ENCODE measurements at places on chromosomes 4 and X.

DNA sequence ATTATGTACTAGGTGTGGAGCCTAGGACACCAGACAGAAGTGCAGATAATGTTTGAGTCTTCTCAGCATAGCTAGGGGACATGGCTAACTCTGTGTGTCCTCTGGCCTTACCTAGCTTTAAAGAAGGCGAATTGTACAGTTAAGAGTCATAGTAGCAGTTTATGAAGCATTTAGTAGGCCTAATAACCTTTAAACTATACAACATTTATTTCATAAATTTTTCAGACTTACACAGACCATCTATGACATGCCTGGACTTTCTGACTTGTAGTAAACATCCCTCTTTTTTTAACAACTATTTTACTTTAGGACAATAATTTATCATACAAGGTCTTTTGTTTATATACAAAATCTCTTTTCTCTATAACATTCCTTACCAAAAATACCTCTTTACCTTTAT is 37.4 kb downstream of the ETNPPL start:
- peak; percentile 17 for DNase-seq

DNA sequence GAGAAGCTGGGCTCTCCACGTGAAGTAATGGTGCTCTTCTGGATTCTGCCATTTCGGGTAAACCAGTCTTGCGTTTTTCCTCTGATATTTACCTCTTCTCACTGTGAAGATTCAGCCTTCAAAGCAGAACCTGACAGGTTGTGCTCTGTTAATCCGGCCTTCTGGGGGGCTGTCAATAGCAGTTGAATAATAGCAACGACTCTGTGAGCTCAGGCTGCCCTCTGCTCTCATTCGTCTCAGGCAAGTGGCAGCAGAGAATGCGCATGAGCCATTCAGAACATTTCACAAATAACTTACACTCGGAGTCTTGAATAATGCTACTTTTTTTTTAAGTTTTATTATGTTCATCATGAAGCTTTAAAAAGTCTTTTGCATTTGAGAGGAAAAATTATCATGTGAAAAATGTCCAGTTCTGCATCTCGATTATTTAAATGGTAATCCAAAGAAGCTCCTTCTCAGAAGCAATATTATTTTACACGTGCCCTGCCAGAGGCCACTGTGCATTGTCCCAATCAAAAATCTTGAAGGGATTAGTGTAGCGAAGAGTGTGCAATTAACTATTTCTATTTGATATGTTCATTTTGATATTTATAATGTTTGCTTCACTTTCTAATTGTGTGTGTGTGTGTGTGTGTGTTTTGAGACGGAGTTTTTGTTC is 354.2 kb upstream of the FAT1 start:
- peak; percentile 33 for DNase-seq

DNA sequence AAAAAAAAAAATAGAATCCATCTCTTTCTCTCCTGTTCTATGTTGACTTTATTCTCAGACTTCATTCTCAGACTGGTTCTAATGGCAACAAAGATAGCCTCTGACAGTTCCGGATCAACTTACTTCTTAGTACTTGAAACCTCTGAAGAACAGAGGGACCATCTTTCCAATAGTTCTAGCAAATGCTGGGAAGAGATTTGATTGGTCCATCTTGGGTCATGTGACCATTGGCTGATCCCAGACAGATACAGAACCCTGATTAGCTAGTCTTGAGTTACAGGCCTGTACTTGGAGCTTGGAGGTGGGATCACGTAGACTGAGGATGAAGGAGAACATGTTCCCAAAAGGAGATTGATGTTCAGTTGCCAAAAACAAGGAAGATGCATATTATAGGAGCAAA is 66.9 kb upstream of the STIM2 start:
- DNase-seq, result no peak

DNA sequence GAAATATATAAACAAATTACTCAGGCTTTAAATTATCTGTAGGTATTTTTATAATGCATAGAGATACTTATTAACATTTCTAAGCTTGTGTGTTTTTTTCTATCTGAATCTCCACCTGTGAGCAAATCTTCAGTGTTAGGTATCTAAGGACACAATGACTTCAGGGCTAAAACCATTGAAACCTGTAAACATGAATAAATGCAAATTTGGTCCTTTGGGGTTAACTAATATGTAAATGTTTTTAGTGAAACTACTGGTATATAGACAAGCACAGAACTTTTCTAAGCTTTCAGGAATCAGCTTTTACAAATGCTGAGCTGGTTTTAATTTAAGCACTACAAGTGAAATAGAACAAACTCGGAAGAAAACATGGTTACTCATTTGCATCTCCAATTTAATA is 147.9 kb downstream of the FBXO8 start:
- DNase-seq, result no peak

GRCh38 chr4:87144356-87144755 is 76.1 kb downstream of the KLHL8 start:
- DNase-seq, result no peak

GRCh38 chrX:134898440-134898839 is 92.4 kb upstream of the SMIM10 start:
- no peak for DNase-seq

GRCh38 chr4:182394181-182394580 is 151.0 kb downstream of the TENM3 start:
- no peak for DNase-seq

DNA sequence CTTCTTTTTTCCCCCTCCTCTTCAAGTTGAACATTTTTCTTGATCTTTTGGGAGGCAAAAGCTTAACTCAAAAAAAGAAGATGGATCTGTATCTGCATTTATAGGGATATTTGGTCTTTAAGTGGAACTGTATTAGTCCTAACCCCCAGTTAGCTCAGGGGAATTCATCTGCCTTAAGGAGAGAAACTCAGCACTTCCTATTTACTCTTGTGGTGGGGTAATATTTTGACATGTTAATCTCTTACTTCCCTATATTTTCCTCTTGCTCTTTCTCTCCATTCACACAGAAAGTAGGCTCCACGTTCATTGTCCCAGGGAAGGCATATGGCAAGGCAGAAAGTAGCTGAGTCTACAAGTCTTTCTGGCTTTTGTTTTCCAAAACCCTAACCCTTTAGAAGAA is 5.3 kb downstream of the LRRC66 start:
- DNase-seq, result peak; percentile 9

DNA sequence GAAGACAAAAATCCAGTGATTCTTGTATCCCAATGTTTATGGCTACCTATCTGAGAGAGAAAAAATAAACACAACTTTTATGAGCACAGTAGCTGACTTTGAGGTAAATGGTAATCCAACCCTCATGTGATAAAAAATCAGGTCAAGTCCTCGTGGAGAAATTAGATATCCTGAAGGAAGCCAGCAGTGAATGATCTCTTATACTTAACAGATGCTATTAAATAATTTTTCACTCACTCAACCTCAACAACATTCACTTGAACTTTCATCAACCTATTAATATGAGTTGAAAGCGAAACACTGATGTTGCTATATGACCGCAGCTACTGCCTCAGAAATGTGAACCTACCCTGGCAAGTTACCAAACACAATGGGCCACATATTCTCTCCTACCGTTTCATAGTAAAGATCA is 105.4 kb downstream of the GPC3 start:
- no peak for DNase-seq

DNA sequence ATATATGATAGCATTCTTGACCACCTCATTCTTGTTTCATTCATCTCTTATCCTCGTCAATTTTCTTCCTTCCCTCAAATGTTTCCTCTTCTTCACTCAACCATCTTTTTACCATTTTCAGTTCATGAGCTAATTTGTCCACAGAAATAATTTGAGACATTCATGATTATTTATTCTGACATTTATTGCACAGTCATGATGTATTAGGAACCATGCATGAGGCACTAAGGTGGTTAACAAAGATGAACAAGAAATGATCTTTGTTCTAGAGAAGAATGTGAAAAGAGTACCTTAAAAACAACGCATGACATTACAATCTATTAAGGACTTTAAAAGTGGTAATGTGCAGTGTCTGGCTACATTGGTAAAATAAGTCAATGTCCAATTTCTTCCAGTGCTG is 27.9 kb downstream of the TEC start:
- DNase-seq, result no peak

GRCh38 chr4:140115140-140115539 is 38.8 kb downstream of the MAML3 start:
- no peak for DNase-seq

DNA sequence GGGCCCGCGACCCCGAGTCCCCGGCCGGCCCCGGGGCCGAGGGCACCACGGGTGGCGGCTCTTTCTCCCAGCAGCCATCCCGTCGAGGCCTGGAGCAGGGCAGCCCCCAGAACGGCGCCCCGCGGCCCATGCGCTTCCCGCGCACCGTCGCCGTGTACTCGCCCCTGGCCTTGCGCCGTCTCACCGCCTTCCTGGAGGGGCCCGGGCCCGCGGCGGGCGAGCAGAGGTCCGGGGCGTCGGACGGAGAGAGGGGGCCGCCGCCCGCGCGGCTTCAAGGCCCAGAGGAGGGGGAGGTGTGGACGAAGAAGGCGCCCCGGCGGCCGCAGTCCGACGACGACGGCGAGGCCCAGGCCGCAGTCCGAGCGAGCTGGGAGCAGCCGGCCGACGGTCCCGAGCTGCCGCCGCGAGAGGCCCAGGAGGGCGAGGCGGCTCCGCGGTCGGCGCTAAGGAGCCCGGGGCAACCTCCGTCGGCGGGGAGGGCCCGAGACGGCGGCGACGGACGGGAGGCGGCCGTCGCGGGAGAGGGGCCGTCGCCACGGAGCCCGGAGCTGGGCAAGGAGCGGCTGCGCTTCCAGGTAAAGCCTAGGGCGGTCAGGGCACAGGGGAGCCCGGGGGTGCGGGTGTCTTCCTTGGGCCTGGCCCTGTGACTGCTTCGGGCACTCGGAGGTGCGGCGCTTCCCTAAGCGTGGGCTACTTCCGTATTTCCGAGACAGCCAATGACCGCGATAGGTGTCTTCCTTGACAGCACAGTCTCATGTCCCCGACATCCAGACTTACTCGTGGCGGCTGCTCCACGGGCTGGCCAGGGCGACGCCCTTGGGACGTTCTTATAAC is 845 bp downstream of the ZAR1 start:
- peak; percentile 33 for DNase-seq

DNA sequence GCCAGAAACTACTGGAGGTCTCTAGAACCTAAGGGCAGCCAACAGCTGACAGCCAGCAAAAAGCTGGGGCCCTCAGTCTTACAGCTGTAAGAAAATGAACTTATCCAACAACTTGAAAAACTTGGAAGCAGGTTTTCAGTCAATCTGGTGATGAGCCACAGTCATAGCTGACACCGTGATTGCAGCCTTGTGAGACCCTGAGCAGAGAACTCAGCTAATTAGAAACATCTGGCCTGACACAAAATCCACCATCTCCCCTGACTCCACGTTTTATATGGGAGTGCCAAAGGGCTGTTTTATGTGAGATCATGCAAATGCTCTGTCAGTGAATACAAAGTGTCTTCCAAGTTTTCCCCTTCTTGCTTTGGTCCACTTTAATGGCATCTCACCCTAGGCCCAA is 198.8 kb upstream of the DCAF8L1 start:
- DNase-seq, result no peak

GRCh38 chr4:38512840-38513239 is 151.2 kb upstream of the KLF3 start:
- no peak for DNase-seq

DNA sequence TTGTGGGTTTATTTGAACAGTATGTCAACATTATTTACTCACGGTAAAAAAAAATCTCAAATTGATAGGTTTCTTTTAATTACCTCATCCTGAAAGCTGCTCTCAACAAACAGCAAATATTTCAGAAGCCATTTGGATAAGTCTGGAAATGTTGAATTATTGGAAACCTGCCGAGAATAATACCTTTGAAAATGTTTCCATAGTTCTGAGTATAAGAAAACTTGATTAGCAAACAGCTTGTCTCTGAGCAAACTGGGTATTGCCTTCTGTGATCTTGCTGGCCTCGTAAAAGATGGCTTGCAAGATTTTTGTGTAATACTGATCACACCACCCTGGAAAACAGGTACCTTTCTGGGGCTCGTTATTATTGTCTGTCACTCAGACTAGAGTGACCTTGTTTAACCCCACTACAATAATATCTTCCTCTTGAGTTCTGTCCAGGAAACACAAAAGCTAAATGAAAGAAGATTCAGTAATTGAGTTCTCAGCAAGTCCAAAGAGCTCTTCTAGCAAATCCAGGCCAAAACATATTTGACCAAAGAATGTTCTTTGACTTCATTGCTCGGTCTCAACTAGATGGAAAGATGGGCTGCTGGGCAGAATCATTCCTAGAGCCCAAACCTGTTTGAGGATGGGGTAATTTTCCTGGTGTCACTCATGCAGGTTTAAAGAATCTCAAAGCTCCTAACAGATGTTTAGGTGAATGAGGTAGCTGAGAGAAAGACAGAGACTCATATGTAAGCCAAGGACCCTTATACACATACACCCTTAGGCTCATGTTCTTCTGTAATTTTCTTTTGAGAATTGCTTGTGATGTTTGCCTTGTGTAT is 255.6 kb upstream of the JADE1 start:
- no peak for DNase-seq

- DNase-seq, result no peak
Observed at GRCh38 chrX:120224388-120224787, 26.2 kb upstream of the ZBTB33 start.

DNA sequence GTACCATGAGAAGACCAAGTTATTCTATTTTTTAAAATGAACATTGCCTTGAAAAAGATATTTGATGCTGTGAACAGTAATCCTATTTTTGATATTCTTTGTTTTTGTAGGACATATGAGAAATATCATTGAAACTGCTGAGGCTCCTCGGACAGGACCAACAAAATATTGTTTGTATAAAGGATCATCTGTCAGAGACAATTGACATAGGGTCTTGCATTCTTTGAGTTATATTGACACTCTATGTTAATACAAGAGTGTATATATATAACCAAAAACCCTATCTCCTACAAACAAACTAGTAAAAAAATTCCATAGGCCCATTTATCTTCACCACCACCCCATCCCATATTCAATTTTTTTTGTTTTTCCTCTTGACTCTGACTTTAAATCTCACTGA is 222.7 kb downstream of the DACH2 start:
- DNase-seq, result no peak

DNA sequence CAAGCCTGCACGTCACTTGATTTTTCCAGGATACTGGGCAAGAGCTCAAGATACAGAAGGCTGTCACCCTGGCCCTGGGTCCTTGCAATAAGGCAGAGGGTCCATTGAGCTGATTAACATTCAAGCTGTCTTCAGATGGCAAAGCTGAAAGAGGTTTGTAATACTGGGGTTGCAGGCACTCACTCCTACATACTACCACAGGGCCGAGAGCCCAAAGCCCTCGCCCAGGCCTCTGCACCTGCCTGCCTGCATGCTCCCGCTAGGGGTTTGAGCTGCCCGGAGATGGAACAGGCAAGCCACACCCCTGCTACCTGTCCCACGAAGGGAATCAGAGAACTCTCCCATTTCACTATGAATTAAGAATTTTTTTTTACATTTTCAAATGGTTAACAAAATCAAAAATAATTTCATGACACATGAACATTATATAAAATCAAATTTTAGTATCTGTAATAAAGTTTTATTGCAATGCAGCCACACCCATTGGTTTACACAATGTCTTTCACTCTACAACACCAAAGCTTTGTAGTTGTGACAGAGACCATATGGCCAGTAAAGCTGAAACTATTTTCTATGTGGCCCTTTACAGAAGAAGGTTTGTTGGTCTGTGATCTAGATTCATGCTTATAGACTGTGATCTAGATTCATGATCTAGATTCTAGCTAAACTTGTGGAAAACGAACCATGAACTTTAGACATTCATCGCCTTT is 530.4 kb upstream of the IGFBP7 start:
- no peak for DNase-seq

Data from neural progenitor cell (in vitro differentiated cells).